CD4-positive, alpha-beta T cell treated with Interferon gamma for 1 hour (primary cell): ENCODE measurements at places on chromosomes 16 and 17.

- DNase-seq = no peak
Measured at GRCh38 chr17:61322325-61323002, 77.2 kb upstream of the TBX2 start.

- no peak for DNase-seq
Measured at GRCh38 chr17:4560837-4561256, 470 bp upstream of the GGT6 start.

- no peak for DNase-seq
Measured at GRCh38 chr17:57972151-57972550, 15.9 kb downstream of the VEZF1 start.

- no peak for DNase-seq
Measured at GRCh38 chr17:72710834-72711233, 381.7 kb downstream of the SLC39A11 start.

DNA sequence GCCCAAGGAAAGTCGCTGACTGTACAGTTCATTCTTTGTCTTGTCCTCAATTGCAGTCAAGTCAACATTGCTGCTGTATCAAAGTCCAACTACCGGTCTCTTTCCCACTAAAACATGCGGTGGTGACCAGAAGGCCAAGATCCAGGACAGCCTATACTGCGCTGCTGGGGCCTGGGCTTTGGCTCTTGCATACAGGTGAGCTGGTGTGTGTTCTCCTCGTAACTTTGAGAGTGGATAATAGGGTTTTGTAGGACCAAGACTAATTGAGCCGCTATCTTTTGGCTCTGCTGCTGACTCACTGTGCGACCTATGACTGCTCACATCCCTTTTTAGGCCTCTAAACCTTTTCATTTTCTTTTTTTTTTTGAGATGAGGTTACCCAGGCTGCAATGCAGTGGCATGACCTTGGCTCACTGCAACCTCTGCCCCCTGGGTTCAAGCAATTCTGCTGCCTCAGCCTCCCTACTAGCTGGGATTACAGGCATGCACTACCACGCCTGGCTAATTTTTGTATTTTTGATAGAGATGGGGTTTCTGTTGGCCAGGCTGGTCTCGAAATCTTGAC is 38.7 kb downstream of the PHKB start:
- DNase-seq = no peak

DNA sequence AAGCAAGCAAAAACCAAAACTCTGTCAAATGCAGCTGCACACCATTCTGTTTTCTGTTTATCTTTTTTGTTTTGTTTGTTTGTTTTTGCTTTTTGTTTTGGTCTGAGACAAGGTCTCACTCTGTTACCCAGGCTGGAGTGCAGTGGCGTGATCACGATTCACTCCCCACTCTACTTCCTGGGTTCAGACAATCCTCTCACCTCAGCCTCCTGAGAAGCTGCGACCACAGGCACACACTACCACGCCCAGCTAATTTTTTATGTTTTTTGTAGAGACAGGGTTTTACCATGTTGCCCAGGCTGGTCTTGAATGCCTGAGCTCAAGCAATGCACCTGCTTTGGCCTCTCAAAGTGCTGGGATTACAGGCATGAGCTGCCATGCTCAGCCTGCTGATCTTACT is 19.3 kb upstream of the SLFN13 start:
- DNase-seq = peak; percentile 18

DNA sequence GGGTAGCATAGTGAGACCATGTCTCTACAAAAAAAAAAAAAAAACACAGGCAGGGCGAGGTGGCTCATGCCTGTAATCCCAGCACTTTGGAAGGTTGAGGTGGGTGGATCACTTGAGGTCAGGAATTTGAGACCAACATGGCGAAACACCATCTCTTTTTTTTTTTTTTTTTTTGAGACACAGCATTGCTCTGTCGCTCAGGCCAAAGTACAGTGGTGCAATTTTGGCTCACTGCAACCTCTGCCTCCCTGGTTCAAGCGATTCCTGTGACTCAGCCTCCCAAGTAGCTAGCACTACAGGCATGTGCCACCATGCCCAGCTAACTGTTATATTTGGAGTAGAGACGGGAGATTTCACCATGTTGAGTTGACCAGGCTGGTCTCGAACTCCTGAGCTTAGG is 5.1 kb downstream of the RAMP2 start:
- DNase-seq = no peak

DNA sequence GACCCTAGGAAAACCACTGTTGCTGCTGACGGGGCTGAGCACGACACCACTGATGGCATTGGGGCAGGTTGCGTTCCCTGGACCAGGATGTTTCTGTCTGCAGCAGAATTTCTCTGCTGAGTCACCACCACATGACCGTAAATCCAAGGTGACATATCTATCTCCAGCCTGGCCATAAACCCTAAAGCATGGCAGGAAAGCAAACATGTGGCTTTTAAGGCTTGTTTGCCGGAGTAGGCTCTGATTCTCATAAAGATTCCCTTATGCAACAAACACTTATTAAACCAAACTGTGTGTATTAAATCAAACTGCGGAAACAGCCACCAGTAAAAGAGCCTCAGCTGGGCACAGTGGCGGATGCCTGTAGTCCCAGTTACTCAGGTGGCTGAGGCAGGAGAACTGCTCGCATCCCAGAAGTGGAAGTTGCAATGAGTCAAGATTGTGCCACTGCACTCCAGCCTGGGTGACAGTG is 17.3 kb downstream of the MPHOSPH6 start:
- DNase-seq = no peak

DNA sequence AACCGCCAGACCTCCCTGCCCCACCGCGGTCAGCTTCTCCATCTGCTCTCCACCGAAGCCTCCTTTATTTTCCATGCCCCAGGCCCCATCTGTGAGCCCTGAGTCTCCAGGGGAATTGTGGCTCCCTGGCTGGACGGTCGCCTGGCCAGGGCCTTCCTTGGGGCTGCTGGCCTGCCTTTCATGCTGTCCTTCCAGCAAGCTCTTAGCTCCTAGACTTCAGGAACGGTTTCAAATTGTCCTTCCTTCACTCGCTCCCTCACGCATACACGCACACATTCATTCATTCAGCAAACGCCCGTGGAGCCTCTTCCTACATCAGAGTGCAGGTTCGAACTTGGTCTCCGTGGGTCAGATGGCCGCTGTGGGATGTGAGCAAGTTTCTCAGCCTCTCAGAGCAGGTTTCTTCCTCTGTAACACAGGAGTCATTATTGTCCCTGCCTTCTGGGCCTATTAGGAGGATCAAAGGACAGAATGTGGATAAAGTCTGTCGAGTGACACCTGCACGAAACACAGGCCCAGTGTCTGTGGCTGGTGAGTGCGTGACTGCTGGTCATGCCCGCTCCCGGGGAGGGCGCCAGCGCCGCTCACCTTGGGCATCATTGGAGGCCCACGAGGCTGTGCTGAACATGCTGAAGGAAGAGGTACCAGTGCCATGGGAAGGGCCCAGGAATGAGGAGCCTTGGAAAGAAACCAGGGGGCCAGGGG is 18.7 kb upstream of the GSE1 start:
- no peak for DNase-seq

DNA sequence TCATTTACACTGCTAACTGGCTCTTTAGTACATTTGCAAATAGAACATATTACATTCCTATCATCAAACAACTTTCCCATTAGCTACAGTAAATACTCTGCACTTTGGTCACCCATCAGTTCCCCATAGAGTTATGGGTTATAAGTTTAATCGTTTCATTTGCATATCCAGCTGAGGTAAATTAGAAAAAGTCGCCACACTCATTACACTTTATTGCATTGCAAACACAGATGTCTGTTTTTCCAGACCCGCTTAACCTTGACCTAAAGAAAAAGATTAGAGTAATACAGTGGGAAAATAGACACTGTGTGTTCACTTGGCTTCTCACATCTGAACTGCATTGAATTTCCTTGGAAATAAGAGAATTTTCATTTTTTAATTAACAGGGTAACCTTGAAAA is 213.1 kb upstream of the PSMD7 start:
- DNase-seq = no peak
